ENCODE measurements at places on chromosomes 11 and 22. TPM values are rescaled to one million over a fixed set of nuclear protein-coding genes. Genes with fewer than 3 reads are reported as not detected.

Gene IL17REL
- polyA plus RNA-seq: 0.08 TPM

DNA sequence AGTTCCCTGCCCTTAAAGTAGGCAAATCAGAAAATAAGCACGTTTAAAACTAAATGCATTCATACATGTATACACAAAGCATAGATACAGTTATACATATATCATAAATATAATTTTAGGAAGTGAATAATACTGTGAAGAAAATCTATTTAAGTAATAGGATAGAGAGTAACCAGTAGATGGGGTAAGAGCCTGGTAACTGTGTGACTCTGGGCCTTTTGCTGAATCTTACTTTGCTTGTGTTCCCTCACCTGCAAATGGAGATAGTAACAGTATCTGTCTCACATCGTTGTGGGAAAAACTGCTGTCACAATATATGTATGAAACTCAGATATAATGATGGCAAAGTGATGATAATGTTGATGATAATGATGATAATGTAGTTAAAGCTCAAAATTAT lies 29.9 kb downstream of the MS4A2 start:
- no peak for DNase-seq

GRCh38 chr11:1642288-1643145 lies 12.9 kb downstream of the KRTAP5-5 start:
- DNase-seq: no peak

- no peak for DNase-seq
Observed at GRCh38 chr22:41770715-41771468, 29.6 kb upstream of the CCDC134 start.

- no peak for DNase-seq
Observed at GRCh38 chr11:46727952-46728658, 9.1 kb downstream of the F2 start.

DNA sequence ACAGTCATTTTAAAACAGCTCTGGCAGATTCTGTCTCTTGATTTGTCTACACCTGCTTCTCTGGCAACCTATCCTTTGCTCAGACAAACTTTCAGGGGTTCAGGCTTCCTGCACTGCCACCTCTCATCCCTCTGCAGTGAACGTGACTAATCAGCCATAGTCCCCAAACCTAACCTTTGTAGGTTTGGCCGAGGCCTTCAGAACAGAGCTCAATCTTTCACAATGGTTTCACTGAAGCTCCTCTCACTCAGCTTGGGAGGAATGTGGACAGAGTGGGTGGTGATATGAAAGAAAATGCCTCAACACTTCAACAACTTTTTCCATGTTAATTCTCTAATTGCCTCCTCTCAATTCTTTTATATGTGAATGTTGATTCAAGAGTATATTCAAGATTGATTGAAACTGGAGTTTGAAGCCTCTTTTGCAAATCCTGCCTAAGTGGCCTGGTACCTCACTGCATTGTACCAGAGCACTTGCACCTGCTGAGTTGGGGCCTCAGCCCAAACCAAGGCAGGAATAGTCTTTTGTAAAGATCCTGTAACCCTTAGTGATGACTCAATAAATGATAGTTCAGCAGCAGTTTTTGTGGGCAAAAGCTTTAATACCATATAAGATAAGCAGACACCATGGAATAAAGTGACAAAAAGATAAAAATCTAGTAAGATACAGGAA lies 33.9 kb upstream of the FAT3 start:
- DNase-seq: no peak

Data from left kidney (tissue), 8 donors.